ENCODE measurements at places on chromosomes 4 and X. TPM values are rescaled to one million over a fixed set of nuclear protein-coding genes. Genes with fewer than 3 reads are reported as not detected.

- no peak for ATAC-seq
Observed at GRCh38 chrX:150234126-150234525, 129.0 kb upstream of the MAMLD1 start.

DNA sequence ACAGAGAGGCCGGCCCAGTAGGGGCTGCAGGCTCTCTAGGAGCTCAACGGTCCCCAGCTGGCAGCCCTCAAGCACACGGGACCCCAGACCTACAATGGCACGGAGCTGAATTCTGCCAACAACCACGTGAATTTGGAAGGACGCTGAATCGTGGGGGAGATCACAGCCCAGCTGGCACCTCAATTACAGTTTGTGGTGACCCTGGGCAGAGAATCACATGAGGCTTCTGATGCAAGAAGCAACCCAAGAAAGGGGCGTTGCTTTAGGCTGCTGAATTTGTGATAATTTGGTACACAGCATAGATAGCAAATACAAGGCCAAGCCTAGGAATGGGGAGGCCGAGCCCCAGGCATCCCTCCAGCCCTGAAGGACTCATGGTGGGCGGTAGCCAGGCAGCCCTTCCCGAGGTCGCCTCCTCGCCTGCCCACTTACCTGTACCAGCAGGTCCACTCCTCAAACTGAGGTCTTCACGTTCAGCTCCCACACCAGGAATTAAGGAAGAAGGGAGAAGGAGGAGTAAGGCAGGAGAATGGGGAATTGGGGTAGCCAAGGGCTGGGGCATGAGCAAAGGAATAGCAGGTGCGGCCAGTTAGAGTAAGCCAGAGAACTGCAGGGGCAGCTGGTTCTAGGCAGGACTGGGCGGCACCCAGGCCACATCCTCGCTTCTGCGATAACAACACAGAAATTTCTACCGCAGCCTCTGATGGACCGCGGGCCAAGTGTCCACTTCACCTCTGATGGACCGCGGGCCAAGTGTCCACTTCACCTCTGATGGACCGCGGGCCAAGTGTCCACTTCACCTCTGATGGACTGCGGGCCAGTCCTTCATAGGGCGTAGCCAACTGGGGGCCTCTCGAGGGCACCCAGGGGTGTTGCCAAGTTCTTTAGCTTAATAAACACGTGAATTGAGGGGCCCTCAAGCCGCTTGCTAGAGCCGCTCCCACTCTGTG, 23.4 kb upstream of the HTRA3 start:
- no peak for ATAC-seq

GRCh38 chrX:12950851-12951594, 23.9 kb upstream of the TMSB4X start:
- ATAC-seq, result no peak

- no peak for ATAC-seq
Observed at GRCh38 chr4:109985993-109986974, 73.6 kb downstream of the EGF start.

GRCh38 chr4:90293320-90293719, 166.1 kb downstream of the CCSER1 start:
- ATAC-seq, result no peak

The EFNB1 gene
- 24.0 TPM for total RNA-seq

- ATAC-seq, result no peak
Observed at GRCh38 chrX:39477031-39477761, 620.6 kb downstream of the BCOR start.

DNA sequence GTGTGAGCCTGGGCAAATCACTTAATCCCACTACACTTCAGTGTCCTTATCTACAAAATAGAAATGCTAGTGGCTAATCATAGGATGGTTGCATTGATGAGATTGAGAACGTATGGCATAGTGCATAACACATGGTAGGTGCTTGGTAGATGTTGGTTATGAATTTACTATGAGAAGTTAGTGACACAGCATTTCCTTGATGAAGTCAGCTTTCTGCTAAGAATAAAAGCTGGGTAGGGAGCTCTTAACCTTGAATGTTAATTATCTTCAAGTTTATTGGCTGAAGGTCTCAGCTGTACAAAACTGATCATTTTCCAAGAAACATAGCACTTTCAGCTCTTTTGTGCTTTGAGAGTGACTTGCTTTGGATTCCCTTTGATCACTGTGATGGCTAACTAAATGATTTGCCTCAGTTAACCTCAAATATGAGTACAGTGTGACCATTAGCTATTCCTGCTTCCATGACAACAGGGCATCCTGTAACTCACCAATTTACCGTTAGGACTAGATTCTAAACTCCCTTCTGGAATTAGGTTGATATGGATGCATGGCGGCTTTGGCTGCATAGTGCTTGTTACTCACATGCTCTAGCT, 17.8 kb downstream of the PDK3 start:
- no peak for ATAC-seq

DNA sequence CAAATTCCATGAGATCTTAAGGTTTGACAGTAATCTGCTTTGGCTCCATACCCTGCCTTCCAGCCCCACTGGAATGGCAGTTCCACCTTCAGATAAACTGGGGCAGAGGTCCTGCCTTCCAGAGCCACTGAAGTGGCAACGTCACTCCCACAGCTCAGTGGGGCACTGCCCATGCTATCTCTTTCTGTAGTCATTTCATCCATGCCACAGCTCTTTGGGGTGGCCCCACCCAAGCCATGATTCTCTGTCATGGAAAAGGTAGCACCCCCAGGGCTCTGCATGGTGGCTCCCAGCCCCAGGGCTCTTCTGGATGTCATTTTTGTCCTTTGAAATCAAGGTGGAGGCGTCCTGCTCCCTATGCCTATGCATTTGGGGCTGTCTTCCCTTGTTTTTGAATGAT, 596.5 kb downstream of the SPOCK3 start:
- no peak for ATAC-seq

DNA sequence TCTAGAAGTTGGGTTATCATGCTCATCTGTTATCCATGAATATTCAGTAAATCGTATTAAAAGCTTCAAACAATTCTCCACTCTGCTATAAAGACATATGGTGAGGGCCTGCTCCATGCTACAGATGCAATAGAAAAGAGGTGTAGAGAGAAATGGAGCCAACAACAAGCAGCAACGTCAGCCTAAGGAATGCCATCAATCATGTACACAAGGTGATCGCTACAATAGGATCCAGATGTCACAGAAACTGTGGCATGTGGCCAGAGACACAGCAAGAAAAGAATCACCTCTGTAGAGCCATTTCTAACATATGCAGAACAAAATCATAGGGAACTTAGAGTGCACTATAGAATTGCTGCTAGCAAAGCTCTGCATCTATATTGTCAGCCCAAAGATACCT, 1188.1 kb downstream of the PCDH7 start:
- no peak for ATAC-seq

All from gastroesophageal sphincter (tissue), 4 donors.